Adipocyte (in vitro differentiated cells): ENCODE measurements at places on chromosomes 5 and 9.
A peak's percentile ranks its signal among the peaks of the same experiment; 100 is the strongest.

- no peak for DNase-seq
These were observed 3.6 kb downstream of the IQGAP2 start for GRCh38 chr5:76406673-76407072.

DNA sequence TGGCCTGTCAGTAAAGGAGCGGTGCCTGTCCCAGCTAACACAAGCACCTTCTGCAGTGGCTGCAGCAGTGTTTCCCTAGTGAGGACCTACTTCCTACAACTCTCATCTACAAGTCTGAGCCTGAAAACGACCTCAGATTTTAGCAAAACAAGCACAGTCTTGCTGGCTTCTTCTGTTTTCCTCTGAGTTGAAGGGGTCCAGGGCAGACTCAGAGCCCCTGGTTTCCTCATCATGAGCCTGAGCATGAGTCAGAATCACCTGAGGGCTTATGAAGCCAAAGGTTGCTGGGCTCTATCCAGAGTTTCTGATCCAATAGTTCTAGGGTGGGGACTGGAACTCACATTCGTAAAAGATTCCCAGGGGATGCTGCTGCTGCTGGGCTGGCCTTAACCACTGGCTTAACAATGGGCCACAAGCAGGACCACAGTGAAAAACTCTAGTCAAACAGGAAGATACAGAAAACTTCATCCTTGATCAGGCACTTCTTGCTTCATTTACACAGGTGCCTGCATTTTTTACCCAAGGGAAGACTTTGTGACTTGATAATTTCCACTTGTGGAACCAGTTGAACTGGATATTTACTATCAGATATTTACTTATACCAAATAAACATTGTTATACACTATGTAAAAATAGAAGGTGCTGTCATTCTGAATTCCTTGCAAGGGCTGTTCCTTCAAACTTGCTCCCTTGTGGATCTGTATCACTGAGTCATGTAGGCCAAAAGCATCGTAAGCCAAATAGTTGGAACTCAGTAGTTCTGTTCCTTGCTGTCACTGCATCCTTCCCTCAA lies 4.3 kb upstream of the ACER2 start:
- DNase-seq: no peak

DNA sequence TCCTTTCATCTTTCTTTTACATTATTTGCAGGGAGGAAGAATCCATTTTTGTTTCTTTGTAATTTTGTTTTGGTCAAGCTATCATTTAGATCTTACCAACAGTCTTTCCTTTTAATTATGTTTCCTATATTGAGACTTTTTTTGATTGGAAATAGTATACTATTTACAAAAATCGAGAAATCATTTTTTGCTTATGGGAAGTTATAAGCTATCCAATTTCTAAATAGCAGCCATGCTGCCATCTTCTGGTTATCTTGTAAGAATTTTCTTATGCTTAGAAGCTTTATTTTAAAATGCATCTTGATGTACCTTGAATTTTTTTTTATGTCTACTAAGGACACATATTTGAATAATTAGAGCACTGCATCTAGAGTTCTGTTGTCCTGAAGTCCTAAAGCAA lies 821.2 kb downstream of the PTPRD start:
- DNase-seq: peak; percentile 14

DNA sequence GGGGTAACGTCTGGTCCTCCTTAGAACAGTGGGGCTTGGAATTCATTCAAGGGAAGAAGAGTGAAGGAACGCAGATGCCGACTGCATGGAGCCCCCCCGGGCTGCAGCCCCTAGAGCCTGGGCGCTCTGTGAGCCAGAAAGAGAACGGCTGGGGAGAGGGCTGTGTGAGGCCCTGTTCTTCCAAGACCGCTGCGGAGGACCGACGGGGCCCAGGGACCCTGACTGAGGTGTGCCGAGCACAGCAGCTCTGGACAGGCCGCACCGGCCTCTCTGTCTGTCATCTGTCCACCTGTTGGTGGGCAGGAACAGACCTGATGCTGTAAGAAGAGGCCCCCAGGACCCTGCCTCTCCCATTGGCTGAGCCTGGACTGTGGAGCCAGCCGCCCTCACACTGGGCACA lies 7.7 kb upstream of the NOTCH1 start:
- no peak for DNase-seq

DNA sequence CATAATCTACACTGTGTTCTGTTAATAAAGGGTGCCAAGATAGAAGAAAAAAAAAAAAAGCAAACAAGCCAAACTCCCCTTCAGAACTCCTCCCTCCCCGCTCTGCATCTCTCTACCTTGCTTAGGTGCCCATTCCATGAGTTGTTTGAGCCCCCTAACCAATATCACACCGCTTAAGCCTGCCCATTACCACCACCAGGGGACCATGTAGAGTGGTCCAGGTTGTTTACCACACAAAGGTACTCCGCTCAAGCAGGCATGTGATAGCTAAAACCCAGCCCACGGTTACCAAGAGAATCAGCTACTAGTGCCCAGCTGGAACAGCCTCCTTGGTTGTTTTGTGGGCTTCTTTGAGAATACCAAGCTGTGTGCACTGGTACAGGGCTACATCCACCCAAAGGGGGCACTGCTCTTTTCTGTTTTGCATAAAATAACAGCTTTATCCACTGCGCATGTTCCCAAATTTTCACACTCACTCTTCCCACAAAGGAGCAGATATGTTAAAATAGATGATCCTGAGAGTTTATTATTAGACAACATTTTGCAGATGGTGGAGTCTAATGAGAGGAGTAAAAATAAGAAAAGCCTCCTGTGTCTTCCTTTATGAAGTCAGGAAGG lies 304.1 kb downstream of the DEPDC1B start:
- no peak for DNase-seq

- no peak for DNase-seq
These were observed 202.6 kb downstream of the ZSWIM6 start for GRCh38 chr5:61534481-61535267.

- no peak for DNase-seq
These were observed 15.0 kb downstream of the ORM2 start for GRCh38 chr9:114344692-114345091.

DNA sequence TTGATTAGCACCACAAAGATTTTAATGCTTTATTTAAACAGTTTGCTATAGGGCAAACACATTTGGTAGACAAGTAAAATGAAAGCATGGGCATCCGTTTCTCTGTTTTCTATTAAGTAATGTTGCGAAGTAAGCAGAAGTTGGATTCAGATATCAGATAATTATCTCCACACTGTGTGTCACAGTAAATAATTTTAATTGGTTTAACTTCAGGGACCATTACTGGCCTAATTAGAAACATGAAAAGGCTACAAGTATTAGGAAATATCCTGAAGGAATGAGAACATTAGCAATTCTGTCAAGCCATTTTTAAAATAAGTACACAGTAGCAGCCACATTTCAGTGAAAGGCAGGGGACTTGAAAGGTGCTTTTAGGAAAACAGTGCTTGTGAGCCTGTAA lies 975.4 kb downstream of the NR2F1-AS1 start:
- peak; percentile 40 for DNase-seq

DNA sequence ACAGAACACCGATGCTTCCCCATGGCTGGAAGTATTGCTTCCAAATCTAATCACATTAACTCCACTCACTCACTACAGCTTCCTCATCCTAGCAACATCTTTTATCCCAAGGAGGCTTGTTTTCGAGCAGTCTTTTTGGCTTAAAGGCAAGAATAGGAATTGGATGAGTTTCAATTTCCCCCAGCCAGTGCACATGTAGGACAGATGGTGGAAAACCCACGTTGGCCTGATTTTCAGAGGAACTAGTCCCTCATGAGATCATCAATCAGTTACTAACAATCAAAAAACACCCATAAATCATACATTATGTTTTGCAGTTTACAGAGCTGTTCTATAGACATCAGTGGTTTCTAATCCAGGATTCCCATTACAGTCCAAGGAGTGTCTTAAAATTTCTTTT lies 48.5 kb upstream of the AGXT2 start:
- DNase-seq: no peak

- no peak for DNase-seq
These were observed 251.8 kb downstream of the ZNF608 start for GRCh38 chr5:124494540-124495116.

GRCh38 chr5:81552852-81553566 lies 159.1 kb upstream of the ACOT12 start:
- DNase-seq: no peak

DNA sequence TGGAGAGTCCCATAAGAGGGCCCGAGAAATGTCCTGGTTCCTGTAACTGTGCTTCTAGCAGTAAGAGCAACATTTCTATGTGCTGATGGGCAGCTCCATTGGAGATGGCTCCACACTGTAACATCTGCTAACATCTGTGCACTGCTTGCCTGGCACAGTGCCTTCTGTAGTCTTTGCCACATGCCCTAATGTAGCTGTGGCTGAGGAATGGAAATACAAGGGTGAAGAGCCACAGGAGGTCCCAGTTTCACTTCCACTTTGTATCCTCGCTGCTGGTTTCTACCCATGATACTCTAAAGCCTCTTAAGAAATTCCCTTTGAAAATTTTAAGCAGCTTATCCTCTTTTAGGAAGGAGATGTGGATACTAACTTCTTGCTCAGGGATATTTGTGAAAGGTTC lies 97.4 kb downstream of the HOMER1 start:
- DNase-seq: peak; percentile 42

- DNase-seq: peak; percentile 26
These were observed 5.7 kb upstream of the MTAP start for GRCh38 chr9:21796768-21797167.

GRCh38 chr9:4618700-4619099 lies 43.4 kb upstream of the PLPP6 start:
- no peak for DNase-seq

GRCh38 chr9:130669965-130670364 lies 5.6 kb downstream of the PRDM12 start:
- no peak for DNase-seq

GRCh38 chr9:104514901-104515300 lies 10.8 kb downstream of the OR13F1 start:
- DNase-seq: no peak

DNA sequence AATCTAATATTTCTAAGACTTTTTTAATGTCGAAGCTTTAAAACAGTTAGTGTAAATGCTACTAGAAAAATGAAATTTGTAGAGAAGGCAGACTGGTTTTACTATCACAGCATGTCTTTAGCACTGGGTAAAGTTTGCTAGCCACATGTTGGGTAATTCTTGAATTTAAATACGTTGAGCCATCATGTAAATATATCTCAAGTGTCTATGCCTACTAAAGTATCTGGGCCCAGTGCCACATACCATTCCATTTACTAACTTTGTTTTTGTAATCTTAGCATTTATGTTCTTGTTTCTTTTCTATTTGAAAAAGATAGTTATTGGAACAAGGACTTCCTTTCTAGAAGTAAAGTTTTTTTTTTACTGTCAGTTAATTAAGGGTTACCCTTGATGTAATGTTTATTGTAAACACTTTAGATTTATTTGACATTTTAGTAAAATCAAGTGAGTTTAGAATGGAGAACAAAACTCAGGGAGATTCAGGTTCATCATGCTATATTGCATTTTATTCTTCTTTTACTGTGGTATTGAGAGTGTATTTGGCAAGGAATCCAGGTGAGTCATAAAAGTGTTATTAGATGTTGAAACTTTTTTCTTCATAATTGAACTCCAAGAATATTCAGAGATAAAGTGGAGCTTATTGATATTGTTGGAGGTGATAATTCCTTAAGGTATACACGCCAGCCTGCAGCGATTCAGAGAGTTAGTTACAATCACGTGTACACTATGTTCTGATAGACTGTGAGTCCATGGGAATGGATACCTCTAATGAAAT lies 182.4 kb downstream of the CCDC171 start:
- peak; percentile 95 for DNase-seq

DNA sequence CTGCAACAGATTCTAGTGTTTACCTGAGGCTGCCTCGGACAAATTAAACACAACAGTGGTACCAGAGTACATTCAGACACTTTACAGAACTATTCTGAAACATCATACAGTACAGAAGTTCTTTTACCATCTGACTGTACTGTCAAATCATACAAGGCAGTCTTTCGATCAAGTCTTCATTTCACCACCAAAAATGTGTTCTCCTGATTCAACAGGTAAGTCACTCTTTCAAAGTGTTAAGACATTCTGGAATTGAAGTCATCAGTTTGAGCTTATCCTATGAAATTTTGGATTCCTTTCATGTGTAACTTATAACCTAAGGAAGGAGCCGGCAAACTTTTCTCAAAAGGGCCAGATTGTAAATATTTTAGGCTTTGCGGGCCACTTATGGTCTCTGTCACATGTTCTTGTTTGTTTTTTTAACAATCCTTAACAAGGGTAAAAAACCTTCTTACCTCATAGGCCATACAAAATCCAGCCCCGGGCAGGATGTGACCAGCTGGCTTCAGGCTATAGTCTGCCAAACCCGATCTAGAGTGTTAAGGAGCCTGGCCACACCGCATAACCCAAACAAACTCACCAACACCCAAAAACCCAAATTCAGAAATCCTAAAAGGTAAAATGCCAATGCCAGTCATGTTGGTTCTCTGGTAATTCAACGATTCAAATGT lies 151.6 kb downstream of the DENND1A start:
- DNase-seq: no peak

- DNase-seq: no peak
These were observed 35.1 kb upstream of the ORM1 start for GRCh38 chr9:114287763-114288192.

GRCh38 chr5:97906135-97906534 lies 723.1 kb upstream of the RIOK2 start:
- no peak for DNase-seq

DNA sequence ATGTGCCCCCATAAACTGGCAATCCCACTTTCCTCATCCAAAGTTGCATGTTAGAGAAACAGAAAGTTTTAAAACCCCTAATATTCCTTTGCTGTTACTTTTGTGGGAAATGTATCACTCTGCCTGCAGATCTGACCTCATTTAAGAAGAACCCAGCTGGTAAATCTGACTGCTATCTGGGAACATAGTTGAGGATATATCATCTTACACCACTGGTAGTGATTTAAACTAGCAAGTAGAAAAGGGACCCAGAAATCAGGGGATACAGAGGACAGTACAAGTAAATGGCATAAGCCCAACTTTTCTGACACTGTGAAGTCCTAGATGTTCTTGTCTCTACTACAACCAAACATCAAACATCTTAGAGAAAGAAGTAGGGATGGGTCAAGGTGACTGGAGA lies 1060.5 kb upstream of the DMAC1 start:
- no peak for DNase-seq

- DNase-seq: no peak
These were observed 121.5 kb downstream of the SV2C start for GRCh38 chr5:76204713-76205112.

- no peak for DNase-seq
These were observed 158.2 kb downstream of the HMHB1 start for GRCh38 chr5:143970159-143970558.

- no peak for DNase-seq
These were observed 401.8 kb downstream of the ARHGEF28 start for GRCh38 chr5:74027732-74028338.

DNA sequence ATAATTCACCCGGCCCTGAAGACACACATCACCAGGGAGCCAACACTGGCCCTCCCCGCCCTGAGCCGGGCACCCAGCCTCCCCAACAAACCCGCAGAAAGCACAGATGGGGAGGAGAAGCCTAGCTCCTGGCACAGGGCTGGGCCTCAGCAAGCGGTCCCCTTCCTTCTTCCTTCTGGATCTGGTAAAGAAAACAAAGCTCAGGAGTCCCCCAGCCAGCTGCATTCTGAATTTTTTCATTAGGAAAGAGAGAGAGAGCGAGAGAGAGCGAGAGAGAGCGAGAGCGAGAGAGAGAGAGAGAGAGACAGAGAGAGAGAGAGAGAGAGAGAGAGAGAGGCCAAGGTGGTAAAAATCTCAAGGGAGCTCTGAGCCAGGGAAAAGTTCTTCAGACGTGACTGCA lies 195.7 kb downstream of the CRB2 start:
- DNase-seq: no peak
